ENCODE measurements at places on chromosomes 4 and X. TPM values are rescaled to one million over a fixed set of nuclear protein-coding genes. Genes with fewer than 3 reads are reported as not detected.

DNA sequence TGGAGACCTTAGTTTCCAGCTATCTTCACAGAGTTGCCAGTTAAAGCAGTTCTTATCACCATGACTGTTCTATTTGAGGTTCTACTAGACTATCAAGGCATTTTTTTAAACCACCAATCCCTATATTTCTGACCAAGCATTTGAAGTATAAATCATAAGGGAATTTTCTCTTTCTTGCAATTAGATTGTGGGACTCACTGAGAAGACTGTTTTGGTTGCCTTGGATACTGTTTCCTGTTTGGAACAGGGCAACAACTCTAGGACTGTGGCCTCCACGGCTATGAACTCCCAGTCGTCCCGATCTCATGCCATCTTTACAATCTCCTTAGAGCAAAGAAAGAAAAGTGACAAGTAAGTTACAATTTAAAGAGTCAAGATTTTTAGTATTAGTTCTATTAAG lies 11.8 kb downstream of the KIF4A start:
- DNase-seq, result no peak

GRCh38 chr4:95388911-95389310 lies 159.9 kb downstream of the UNC5C start:
- no peak for DNase-seq

DNA sequence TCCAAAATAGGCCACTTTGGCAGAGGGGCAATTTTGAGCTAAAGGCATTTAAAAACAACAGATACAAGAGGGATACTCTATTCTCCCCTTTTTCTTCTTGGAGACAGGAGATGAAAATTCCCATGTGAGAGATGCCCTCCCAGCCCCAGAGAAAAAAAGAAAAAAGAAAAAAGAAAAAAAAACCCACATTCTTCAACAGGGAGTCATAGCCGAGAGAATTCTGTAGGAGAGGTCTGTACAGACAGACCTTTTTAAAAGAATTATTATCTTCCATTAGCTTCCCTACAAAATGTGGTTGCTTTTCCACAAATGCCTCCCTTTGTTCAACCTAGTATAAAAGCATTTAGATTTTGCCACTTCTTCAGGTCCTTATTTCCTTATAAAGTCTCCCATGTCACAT lies 89.9 kb downstream of the SPCS3 start:
- no peak for DNase-seq

DNA sequence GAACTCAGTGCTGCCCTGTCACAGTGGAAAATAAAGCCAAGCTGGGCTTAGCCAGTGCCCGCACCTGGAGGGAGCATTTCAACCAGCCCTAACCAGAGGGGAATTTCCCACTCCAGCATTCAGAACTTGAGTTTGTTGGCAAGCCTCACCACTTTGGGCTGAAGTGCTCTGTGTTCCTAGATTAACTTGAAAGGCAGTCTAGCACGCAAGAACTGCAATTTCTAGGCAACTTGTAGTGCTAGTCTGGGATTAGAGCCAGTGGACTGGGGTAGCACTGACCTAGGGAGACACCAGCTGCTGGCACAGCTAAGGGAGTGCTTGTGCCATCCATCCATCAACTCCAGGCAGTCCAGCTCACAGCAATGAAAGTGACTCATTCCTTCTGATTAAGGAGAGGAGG lies 1060.6 kb upstream of the GRID2 start:
- peak; percentile 70 for DNase-seq

Gene KLKB1
- 1.4 TPM for total RNA-seq

Gene FGF16
- total RNA-seq, result 0.24 TPM

Gene USP26
- not detected for total RNA-seq

DNA sequence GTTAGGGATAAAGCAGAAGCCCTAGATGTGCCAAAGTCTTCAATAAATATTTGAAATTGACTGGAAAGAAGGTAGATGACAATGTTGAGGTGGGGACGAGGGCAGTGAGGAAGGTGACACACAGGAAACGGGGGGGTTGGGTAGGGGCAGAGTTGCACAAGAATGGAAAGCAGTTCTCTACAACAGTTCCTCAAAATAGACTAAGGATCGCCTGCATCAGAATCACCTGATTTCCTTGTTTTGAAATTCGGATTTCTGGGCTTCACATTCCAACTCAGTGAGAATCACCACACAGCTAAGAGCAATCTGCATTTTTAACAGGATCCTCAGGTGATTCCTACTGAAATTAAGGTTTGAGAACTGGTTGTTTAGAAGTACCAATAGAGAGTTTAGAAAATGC lies 70.6 kb downstream of the ARFIP1 start:
- no peak for DNase-seq

Gene PCDH11X
- total RNA-seq, result 0.05 TPM

GRCh38 chr4:142607976-142608375 lies 238.1 kb downstream of the INPP4B start:
- DNase-seq, result no peak

- no peak for DNase-seq
These were observed at the start of gene GK2 for GRCh38 chr4:79408063-79408462. TSS of gene GK2 (minus strand) at chr4:79408228. CDS start at chr4:79408200, 28 bp downstream.

- no peak for DNase-seq
These were observed 2.0 kb upstream of the HPGD start for GRCh38 chr4:174524242-174524641.

Gene MAGEC1
- total RNA-seq, result not detected

DNA sequence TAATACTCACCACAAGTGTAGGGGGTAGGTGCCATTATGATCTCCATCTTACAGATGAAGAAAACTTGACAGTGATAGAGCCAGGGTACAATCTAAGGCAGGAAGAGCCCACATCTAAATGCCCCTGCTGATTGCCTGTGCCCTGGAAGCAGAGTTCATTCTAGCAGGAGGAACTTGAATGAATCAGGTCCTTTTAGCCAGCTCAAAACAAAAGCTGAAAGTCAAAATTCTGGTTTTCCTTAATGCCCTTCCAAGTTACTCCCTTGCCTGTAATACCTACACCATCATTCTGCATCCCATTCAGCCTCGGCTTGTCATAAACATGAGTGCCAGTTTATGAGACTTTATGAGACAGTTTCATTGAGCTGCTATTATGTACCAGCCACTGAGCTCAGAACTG lies 89.6 kb downstream of the SCD5 start:
- DNase-seq, result no peak

Gene PGAM4
- not detected for total RNA-seq

DNA sequence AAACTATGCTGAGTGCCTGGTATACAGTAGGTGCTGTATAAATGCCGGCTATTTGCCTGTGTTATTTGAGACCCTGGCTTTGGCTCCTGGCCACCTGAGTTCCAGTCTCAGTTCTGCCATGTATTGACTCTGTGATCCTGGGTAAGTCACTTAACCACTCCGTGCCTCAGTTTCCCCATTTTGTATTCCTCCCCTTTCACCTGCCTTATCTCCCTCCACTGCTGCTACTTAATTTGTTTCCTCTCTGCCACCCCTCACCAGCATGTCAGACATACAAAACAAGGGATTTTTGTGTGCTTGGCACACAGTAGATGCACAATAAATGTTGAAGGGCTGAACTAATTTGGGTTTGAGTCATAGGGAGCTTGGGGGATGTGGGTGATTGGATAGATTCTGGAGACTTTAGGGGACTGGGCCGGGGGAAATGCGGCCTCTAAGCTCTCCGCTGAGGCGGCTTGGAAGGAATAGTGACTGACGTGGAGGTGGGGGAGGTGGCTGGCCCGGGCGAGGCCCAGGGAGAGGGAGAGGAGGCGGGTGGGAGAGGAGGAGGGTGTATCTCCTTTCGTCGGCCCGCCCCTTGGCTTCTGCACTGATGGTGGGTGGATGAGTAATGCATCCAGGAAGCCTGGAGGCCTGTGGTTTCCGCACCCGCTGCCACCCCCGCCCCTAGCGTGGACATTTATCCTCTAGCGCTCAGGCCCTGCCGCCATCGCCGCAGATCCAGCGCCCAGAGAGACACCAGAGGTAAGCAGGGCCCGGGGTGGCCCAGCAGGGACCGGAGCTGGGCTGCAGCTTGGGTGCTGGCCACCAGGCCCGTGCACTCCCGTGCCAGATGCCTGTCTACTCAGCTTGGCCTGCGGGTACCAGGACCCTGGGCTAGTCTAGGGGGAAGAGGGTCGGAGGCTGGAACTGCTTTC lies at the start of gene TIMP1:
TIMP1 (plus strand) TSS at position 706 of the 917 bp plus-strand sequence. CDS start 980 bp downstream, outside the sequence.
- peak; percentile 94 for DNase-seq

- DNase-seq, result no peak
These were observed 210.2 kb downstream of the DMD start for GRCh38 chrX:33001107-33001506.

DNA sequence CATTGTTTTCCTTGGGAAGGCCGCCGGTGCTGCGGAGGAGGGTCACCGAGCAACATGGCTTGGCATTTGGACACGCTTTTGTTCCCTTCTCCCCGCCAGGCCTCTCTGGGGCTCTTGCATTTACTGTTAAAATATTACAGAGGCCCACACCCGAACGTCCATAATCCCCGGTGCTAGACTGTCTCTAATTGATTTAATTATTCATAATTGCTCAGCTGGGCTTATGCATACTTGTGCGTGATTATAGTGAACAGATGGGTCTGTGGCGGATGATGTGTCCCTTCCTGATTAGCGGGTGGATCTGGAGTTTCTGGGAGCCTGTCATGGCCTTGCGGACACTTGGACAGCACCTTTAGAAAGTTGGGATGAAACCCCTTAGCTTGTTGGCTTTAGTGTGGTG lies 100.2 kb upstream of the MSX1 start:
- DNase-seq, result no peak

DNA sequence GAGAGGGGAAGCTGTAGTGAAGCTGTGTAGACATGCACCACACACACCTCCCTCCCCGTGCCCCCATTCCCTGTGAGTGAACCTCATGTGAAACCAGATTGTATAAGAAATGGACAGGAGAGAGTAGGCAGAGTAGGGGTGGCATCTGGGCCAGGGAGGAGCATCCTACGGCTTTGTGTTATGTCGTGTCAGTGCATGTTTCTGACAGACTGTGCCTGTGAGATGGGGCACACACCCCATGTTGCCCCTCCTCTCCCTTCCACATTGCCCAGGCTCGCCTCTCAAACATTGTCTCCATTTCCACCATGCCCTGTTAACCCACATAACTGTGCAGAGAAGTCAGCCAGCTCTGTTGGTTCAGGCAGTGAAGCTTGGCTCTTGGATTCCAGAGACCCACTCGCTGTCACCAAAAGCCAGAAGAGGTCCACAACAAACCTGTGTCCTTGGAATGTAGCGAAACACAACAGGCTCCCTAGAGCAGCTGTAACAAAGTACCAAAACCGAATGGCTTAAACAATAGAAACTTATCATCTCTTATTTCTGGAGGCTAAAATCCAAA lies 56.1 kb downstream of the SLC9A6 start:
- DNase-seq, result no peak

GRCh38 chrX:8906299-8906938 lies 105.2 kb upstream of the FAM9A start:
- no peak for DNase-seq

Gene PAGE5
- total RNA-seq, result not detected

Gene PRDM8
- total RNA-seq, result 1.2 TPM

Gene C4orf36
- total RNA-seq, result 0.78 TPM

GRCh38 chr4:992297-993110 lies 700 bp downstream of the SLC26A1 start:
- peak; percentile 63 for DNase-seq

DNA sequence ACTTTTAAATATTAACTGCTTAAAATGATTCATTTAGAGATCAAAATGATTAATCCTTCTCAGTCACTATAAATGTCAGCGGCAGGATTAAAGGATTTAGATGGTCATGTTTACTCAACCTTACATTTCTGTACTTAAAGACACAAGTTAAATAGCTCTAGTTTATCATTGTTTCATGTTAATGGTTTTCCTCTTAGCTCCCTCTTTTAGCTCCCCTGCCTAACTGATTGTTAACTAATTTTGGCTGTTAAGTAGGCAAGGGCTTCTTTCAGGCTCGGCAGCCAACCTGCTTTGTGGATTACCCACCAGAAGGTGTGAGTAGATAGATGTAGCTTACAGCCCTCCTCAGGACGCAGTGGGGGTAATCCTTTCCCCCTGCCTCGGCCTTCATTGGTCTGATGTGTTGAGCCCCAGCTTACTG lies 96.0 kb downstream of the TENM3 start:
- no peak for DNase-seq

DNA sequence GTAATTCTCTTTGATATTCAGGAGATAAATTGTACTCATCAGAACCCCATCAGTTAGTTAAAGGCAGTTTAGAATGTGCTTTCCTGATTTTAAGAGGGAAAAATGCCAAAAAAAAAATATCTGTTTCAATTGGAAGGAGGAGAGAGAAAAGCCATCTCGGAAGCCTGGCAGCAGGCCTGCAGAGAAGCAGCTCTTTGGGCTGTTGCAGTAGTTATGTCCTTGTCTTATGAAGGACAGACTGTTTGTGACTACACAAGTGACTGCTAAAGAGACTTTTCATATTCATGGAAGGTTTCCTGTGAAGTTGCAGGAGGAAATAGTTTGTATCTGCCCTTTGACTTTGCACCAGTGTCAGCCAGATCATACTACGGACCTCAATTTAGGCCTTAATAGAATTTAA lies 88.8 kb downstream of the DCLK2 start:
- DNase-seq, result no peak

GRCh38 chr4:7379186-7379585 lies 55.5 kb downstream of the PSAPL1 start:
- peak; percentile 31 for DNase-seq

Gene FAM236C
- not detected for total RNA-seq

Gene FAM184B
- not detected for total RNA-seq

Gene IL21
- not detected for total RNA-seq

Gene COX7B2
- total RNA-seq, result not detected

Gene GUCY1A1
- 88.4 TPM for total RNA-seq

Gene AMBN
- total RNA-seq, result not detected

Gene KCNIP4
- not detected for total RNA-seq

Gene FAM9C
- 0.38 TPM for total RNA-seq

DNA sequence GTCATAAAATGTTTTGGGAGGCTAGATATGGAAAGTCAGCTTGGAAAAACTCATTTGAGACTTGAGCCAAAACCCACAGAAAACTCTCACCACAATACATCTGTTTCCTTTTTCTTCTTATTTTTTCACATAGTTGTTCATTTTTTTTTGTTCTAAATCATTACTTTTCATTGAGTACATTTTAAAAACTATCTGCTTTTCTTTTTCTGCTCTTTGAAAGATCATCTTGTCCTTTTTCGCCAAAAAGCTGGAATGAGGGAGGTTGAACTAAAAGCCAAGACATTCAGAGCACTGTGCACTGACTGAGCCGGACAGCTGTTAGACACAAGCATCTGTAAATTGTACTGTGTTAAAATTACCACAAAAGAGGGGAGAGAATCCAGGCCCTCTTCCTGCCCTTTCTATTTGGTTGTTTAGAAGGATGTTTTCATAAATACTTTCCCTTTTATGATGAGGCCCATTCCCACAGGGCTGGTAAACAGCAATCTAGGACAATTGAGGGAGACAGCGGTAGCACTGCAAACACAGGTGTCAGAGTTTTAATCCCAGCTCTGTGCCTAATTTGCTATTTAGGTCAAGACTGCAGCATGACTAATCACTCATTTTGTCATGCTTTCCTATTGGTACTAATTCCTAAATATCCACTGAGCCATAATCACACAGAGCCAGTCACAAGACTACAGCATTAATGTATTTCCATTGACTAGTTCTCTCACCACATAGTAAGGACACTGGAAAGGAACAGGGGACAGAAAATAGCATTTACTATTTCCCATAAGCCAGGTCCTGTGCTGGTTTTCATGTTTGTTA lies 7.3 kb upstream of the RNF150 start:
- DNase-seq, result no peak

Gene AWAT1
- not detected for total RNA-seq
